ENCODE measurements at places on chromosomes 2 and 18.

DNA sequence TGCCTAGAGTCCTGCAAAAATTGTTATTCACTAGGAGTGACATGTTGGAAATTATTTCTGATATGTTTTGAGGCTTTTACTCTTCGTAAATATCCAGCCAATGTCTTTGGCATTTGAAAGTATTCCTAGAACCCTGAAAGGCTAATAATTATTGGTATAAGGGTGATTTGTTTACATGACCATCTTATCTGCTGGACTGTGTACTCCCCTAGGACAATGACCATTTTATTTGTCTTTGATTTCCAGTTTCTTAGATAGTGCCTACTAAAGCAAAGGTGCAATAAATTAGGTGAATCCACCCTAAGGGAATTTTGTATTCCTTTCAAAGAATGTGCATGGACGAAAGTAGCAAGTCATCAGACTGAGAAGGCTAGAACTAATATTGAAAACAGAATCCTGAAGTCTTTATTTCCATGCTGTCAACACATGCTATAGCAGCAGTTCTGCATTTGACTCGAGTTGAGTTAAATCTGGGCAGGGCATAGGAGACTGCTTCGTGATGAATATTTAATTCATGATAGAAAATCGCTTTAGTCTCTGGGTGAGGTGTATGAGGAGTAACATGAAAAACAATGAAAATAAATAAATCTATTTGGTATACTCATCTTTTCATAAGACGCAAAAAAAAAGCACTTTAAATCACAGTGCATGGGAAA, 235.7 kb downstream of the GPD2 start:
- no peak for DNase-seq

DNA sequence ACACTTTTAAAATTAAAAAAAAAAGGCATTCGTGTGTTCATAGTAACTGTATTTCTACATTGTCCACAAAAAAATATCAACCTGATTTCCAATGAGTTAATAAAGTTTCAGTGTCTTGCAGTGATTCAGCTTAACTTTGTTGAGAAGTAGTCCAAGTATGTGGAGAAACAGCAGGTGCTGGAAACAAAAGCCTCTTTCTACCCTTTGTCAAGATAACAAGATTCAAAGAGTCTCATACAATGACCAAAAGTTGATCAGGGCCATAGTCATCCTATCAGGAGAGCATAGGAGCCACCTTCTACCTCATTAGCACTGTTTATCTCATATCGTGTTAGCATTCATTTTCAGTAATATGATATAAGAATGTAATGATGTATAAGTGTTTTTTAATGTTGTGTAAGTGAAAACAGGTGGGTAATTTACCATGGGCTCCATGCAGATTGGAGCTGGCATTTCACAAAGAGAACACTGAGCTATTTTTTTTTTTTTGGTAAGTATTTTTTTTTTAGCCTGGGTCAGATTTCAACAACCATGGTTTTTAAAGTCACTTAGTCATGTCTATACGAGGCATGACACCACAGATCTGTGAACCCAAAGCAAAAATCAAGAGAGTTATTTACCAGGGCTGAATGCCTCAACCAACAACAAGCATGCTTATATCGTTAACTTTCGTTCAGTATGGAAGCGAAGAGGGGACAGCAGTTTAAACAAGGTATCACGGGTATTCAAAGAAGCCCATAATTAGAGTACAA, 165.0 kb upstream of the ZNF521 start:
- DNase-seq, result no peak

DNA sequence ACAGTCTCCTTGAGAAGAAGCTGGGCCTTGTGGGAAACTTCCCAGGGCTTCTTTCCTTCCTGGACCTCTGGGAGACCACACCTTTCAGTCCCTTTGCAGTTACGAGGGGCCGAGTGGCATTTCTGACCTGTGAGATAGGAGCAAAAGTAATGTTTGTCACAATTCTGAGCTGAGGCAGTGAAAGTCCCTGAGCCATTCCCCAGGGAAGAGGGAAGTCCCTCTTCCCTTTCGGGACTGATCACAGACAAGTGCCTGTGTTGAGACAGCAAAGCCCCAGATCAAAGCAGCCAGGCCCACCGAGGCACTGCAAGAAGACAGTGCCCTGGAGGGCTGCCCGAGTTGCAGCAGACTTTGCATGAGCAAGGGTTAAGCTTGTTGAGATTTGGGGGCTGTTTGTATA, 41.9 kb downstream of the RHOB start:
- DNase-seq, result no peak

- no peak for DNase-seq
These were observed 38.0 kb downstream of the EMILIN2 start for GRCh38 chr18:2884706-2885285.

DNA sequence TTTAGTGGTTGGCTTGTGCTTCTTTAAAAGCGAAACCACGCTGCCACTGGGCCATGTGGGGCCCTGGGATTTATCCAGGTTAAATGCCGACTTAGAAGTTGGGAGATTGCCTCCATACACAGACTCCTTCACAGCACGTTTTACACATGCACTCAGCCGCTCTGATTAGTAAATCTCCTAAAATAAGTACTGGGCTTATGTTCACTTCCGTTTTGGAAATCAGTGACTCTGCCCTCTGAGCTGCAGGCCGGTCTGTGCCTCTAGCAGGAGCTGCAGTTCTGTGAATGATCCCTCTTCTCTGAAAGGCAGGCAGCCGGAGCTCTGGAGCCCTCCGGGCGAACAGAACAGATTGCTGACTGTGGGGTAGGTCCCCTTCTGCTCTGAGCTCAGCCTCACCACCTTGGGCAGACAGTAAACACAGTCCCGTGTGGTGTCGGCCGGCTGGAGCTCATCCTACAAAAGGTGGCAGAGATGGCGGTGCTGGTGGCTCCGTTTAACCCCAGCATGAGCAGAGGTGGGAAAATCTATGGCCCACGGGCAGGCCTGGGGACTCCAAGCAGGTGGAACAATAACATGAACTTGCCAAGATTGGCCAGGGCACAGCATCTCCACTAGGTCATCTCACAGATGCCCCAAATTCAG, 9.8 kb upstream of the RAB17 start:
- peak; percentile 29 for DNase-seq

GRCh38 chr2:15674637-15675455, 83.2 kb downstream of the DDX1 start:
- no peak for DNase-seq

DNA sequence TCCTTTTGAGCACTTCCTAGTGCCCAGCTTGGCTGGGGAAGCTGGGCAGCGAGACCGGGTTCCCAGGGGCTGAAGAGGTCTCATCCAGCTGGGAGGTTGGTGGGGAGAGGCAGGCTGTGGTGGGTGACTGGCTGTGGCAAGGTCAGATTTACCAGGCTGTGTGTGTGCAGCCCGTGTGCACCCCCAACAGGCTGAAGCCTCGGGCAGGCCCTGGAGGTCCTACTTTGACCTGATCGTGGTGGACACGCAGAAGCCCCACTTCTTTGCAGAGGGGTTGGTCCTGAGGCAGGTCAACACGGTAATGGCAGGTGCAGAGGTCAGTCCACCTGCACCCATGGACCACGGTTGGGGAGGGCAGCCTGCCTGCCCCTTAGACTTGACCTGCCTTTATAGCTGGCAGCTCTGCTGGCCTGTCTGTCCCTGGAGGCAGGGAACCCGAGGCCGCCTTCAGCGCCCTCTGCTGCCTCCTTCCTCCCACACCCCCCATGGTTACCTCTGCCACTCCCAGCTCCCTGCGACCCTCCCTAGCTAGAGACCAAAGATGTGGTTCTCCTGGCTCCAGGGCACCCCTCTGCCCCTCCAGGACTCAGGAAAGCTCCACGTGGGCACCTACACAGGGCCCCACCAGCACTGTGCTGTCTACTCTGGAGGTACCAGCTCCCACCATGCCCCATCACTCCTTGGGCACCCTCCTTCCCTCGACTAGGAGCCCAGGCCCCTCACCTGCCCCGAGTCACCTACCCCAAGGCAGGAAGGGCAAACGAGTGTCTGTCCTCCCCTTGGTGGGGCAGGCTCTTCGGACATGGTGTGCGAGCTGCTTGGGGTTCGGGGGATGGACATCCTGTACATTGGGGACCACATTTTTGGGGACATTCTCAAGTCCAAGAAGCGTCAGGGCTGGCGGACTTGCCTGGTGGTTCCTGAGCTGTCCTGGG, 4.0 kb downstream of the NT5DC4 start:
- no peak for DNase-seq

GRCh38 chr2:132623096-132623839, 46.7 kb downstream of the LYPD1 start:
- no peak for DNase-seq
